ENCODE measurements at places on chromosomes 16 and 17. TPM values are rescaled to one million over a fixed set of nuclear protein-coding genes. Genes with fewer than 3 reads are reported as not detected.

DNA sequence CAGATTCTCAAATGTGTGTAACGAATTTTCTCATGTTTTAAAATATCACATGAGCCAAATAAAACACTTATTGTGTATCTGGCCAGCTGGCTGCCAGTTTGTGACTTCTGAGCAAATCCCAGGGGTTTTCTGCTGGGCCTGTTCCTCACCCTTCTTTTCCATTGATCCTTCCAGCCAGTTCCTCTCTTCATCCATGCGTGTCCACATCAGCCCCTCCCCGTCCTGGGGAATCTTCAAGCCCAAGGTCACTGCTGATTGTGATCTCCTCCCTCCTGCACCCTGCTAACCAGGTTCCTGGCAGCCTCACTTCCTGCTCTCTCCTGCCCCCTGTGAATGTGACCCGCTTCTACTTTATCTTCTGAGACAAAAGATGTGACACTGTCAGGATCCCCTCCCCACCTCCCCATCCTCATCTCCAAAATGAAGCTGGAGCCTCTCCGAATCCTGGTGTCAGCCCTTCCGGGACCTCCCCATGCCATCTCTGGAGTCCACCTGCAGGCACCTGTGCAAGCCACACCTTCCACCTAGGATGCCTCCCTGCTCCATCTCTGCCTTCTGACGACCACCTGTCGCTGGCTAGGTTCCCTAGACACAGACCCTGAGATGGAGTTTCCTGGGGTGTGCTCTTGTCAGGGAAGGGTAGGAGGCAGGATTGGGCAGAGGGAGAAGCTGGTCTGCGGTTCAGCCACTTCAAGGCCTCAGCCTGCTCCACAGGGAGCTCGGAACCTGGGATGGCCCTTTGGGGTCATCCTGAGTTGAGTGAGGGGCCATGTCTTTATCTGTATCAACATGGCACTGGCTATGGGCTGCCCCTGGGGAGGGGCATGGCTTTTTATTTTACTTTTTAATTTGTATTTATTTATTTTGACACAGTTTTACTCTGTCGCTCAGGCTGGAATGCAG lies 205.1 kb downstream of the KATNIP start:
- DNase-seq = no peak

DNA sequence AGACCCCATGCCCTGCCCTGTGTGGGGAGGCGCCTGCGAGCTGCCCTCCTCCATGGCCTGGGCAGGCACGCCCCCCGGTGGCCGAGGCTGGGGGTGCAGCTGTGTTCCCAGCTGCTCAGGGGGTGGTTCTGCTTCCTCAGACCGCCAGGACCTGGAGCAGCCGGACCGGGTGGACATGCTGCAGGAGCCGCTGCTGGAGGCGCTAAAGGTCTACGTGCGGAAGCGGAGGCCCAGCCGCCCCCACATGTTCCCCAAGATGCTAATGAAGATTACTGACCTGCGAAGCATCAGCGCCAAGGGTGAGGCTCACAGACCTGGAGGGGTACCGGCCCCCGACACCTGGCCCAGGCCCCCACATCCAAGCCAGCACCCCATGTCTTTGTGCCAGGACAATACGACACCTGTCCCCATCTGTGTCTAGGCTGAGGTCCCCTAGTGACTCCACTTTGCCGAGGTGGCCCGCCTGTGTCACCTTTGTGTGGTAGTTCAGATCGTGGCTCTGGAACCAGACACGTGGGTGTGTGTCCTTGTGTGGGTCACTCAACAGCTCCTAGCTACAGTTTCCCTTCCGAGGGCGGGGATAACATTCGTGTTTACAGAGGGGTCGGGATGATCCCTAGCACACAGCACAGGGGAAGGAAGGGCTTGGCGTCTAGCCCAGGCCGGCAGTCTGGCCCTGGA lies 9.3 kb downstream of the GJD3 start:
- DNase-seq = no peak

GRCh38 chr17:41871789-41872188 lies 6.6 kb upstream of the KLHL11 start:
- DNase-seq = no peak

DNA sequence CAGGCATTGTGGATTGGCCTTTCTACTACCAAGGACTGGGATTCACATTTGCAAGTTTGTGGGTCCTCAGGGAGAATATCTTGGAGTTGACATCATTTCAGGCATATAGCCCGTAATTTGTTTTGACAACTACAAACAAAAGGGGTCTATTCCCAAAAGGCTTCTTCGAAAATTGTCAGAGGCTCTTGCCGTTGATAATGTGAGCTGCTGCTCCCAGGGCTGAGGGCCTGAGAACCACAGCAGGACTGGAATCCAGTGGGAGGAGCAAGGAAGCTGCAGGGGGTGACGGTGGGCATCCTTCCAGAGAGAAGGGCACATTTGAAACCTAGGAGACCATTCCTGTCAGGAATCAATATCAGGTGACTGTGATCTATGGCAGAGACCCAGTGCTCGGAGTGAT lies 761.6 kb upstream of the RBFOX1 start:
- DNase-seq = no peak

DNA sequence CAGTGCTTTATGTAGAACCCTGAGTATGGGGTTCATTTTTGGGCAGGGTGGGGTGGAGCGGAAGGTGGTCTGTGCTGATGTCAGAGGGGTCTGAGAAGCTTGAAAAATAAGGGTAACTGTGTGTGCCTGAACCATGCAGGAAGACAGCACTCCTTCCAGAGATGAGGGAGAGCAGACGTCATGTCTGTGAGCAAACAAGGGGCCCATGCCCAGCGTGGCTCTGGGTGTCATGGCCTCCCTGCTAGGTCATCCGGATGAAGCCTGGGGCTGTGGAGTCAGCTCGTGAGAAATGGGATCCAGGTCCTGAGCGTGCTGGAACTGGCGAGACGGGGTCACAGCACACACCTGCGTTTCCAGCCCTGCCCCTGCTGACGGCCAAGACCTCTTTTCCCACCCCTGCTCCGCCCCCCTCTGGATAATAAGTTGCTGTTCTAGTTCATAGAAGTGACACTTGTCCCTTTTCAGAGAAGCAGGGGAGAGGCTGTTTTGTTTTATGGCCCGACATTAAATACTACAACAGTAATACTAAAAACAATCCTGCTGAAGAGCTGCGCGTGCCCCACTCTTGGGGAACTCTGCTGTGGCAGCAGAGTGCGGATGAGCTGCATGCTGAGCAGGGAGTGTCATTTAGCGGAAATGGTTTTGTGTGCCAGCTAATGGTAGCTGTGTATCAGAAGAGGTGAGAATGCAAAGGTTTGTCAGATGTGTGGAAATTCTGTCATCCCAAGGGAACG lies 92.6 kb downstream of the RPTOR start:
- no peak for DNase-seq

GRCh38 chr16:88736088-88736487 lies 29.8 kb downstream of the CTU2 start:
- DNase-seq = no peak

DNA sequence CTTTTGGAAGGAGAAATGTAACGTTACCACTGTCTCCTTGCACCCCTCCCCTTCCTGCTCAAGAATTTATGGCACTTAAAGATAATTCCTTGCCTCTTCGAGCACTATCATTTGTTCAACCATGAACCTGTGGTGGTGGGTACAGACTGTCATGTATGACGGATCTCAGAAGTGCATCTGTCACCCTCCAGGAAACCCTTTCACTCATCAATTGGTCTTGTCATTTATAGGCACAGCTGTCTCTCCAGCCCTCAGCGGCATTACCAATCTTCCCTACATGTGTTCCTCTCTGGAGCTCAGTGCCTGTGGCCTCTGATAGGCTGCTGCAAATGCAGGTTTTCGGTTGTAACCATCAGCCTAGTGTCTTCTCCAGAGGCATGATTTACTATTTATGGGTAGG lies 15.0 kb downstream of the CNTNAP4 start:
- DNase-seq = no peak

GRCh38 chr16:22630242-22630641 lies 119.6 kb downstream of the NPIPB5 start:
- no peak for DNase-seq

- DNase-seq = no peak
These were observed 47.9 kb downstream of the MAPT start for GRCh38 chr17:45942284-45942683.

- no peak for DNase-seq
These were observed at the start of gene DNASE1 for GRCh38 chr16:3654249-3654991. Gene DNASE1 (plus strand): TSS chr16:3654691. CDS start chr16:3655374, 683 bp downstream.

DNA sequence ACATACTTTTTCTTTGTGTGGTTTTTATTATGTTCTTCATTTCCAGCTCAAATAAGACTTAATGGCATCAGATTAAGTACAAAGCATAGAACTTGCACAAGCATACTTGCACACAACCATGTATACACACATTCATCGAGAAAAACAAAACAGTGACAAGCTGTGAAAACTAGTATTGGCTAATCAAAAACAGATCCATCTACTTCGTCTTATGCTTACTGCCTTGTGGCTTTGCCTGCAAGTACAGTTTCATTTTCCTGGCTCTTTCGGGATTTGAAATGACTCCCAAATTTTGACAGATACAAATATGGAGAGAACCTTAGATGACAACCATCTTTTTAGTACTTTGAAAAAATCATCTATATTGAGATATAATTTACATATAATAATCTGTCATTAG lies 338.3 kb downstream of the BCAS3 start:
- no peak for DNase-seq

DNA sequence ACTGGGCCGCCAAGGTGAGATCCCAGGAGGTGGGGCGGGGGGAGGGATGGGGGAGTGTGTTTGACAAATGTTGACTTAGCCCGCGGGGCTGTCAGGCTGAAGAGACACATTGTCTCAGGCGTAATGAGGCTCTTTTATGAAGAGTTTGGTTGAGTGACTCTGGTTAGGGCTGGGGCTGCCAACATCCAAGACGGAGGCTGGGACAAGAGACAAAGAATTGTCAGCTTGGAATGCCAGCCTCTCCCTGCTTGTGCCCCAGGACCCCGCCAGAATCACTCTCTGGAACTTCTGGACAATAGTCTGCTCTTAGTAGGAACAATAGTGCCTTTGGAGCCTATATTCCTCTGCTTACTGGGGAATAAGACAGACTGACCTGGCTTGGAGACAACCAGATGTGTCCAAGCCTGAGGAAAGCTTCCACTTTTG lies 24.0 kb downstream of the PCTP start:
- DNase-seq = no peak

DNA sequence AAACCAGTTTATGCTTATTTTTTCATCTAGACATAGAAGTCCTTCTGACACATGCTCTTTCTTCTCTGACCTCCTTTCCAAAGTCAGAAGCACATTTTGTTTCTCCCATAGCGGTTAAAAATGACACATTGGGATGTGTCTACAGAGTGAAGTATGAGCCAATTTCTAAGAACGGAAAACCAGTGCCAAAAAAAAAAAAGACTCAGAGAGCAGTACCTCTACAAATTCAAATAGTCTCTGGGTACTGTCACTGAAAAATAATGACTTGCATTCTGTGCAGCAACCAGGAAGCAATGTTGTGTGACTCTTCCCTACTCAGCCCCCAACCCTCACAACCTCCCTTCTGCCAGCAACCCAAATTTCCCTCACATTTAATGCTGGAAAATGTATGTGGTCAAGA lies 145.5 kb upstream of the PMFBP1 start:
- DNase-seq = peak; percentile 9

- DNase-seq = no peak
These were observed 38.2 kb upstream of the ALDH3A2 start for GRCh38 chr17:19610311-19610710.

DNA sequence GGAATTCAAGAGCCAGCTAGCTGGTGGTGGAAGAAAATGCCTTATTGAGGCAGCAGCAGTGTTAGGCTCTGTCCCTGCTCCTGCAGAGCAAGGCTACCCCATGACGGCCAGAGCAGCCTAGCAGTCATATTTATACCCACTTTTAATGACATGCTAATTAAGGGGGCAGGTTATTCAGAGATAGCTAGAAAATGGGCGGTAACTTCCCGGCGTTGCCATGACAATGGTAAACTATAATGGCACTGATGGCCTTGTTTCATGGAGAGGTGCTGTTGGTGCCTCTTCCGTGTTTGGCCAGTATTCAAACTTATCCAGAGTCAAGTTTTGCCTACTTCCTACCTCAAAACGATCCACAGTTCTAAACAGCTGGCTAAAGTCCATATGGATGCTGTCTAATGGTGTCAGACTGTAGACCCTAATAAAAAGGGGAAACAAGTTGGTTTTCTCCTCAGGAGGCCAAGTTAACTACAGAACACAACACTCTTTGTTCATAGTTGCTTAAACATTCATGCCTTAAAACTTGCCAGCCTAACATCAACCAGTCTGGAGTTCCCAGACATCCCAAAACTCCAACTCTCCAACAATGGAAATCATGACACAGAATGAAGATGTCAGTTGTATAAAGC lies 3.7 kb upstream of the SCNN1B start:
- no peak for DNase-seq

- DNase-seq = no peak
These were observed 22.6 kb upstream of the HAPSTR1 start for GRCh38 chr16:9068886-9069285.

DNA sequence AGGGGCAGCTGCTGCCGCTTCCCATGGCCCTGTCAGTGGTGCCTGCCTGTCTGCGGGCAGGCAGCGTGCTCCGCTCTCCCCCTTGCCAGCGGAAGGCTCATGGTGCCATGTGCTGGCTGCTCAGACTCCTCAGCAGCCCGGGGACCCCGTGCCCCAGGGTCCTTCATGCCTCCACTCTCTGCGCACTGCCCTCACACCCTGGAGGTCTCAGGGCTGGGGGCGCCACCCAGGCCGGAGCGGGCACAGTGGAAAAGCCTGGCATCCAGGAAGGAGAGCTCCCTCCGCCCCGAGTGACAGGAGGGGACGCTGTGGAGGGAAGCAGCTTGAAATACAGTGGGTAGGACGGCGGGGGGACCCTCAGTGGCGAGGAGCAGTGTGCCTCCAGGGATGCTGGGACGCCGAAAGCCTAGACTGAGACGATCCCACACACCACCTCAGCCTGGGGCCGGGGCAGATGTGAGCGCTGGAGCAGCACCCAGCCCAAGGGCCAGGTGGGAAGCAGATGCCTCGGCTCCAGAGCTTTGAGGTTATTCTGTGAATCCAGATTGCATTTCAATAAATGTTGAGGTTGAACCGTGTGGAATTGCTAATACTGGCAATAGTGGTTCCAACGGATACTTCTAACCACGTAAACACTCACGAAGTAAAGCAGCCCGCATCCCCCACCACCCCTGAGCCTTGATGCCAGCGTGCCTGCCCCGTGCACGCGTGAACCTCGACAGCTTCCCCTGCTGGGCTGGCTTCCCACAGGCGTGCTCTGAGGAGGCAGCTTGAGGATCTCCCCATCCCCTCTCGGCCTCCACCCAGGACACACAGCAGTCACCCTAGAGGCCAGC lies 6.5 kb downstream of the TMEM204 start:
- DNase-seq = no peak

The CETP gene
- polyA plus RNA-seq = 0.04 TPM

The KRT24 gene
- not detected for polyA plus RNA-seq

The MPP2 gene
- polyA plus RNA-seq = 3.1 TPM

The FMNL1 gene
- polyA plus RNA-seq = 2.0 TPM

The TMC5 gene
- not detected for polyA plus RNA-seq

The FBXW10 gene
- 0.10 TPM for polyA plus RNA-seq

The ATAD5 gene
- 0.77 TPM for polyA plus RNA-seq

The IL32 gene
- 18.1 TPM for polyA plus RNA-seq

The PRDM7 gene
- not detected for polyA plus RNA-seq

The ENPP7 gene
- not detected for polyA plus RNA-seq

The EPX gene
- not detected for polyA plus RNA-seq

The TMC7 gene
- polyA plus RNA-seq = 0.40 TPM

The CALB2 gene
- polyA plus RNA-seq = 0.16 TPM
